ENCODE measurements at places on chromosomes 5 and 9.

DNA sequence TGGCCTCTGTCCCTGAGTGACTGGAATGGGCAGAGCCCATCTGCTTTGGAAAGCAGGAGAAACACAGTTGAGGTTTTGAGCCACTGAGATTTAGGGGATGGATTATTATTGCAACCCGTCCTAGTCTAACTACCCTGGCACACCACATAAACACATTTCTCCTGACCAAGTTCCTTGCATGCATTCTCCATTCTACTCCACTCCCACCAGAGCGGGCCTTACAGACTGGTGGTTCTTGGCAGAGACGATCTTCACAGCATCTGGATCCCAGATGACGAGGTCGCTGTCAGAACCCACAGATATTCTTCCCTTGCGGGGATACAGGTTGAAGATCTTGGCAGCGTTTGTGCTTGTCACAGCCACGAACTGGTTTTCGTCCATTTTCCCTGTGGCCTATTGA is 111.0 kb downstream of the DPYSL3 start:
- no peak for DNase-seq

DNA sequence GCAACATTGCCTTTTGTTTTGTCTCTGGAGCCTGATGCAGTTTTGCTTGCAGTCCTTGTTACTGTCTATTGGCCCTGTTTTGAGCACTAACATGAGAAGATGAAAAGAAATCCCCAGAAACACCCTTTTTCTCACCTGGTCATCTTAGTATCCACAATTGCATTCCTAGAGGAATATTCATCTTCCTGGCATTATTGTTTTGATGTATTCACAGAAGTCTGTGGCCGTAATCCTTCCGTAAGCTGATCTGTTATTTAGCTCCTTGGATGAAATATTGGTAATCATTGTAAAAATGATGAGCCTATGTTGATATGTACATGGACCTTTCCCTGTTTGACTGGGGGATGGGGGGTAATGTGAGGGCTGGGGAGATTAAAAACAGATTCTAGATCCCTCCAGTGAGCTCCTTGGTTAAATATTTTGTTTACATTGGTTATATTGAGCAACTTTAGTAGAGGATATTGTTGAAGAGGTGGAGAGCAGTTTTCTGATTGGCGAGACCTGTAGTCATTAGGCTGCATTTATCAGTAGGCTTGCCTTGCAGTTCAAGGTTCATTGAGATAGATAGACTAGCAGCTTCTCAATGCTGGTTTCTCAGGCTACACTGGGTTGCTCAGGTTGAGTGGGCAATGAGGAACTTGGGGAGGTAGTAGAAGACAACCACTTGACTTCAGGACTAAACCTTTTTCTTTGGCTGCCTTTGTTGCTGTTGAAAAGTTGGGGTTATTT is 117.5 kb downstream of the MACIR start:
- DNase-seq: no peak

GRCh38 chr5:161966564-161966963 is 101.0 kb upstream of the GABRG2 start:
- DNase-seq: no peak

- DNase-seq: no peak
Measured at GRCh38 chr5:59709346-59709821, 184.1 kb downstream of the PDE4D start.

GRCh38 chr5:99243111-99243510 is 314.3 kb upstream of the CHD1 start:
- DNase-seq: no peak

- no peak for DNase-seq
Measured at GRCh38 chr9:88355166-88355565, 33.1 kb upstream of the SPIN1 start.

- no peak for DNase-seq
Measured at GRCh38 chr5:157357823-157358222, 91.9 kb downstream of the CYFIP2 start.

- no peak for DNase-seq
Measured at GRCh38 chr5:114360357-114360756, 1.5 kb upstream of the KCNN2 start.

Data from right renal pelvis (tissue), 4 donors.